ENCODE measurements at places on chromosomes 7 and 10.
A peak's percentile ranks its signal among the peaks of the same experiment; 100 is the strongest.

DNA sequence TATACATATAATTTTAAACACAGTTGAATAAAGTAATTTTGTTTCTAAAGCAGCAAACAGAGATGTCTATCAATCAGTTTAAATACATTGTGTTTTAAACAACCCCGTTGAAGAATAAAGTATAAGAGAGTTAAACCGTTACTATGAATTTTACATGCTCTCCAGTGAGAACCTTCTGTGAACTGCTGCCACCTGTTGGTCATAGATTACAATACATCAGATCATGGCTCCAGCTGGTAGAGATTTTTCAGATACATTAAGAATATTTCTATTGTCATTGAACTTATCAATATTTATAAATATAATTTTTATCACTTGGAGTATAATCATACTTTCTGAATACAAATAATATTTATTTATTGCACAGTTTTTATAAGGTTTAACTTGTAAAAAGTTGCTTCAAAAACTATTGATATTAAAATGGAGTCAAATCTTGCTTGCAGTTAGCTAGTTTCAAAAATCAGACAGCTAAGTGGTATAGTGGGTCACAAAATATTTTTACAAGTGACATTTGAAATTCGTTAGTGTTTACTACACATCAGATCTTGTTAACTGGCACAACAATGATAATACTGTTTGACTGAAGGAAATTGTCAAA is 561.2 kb upstream of the PHF14 start:
- DNase-seq = peak; percentile 49

- DNase-seq = no peak
Observed at GRCh38 chr10:86137561-86137960, 229.0 kb downstream of the GRID1 start.

GRCh38 chr7:42694894-42695507 is 216.9 kb downstream of the C7orf25 start:
- DNase-seq = no peak

GRCh38 chr7:95424716-95425115 is 10.1 kb downstream of the PON2 start:
- DNase-seq = no peak

DNA sequence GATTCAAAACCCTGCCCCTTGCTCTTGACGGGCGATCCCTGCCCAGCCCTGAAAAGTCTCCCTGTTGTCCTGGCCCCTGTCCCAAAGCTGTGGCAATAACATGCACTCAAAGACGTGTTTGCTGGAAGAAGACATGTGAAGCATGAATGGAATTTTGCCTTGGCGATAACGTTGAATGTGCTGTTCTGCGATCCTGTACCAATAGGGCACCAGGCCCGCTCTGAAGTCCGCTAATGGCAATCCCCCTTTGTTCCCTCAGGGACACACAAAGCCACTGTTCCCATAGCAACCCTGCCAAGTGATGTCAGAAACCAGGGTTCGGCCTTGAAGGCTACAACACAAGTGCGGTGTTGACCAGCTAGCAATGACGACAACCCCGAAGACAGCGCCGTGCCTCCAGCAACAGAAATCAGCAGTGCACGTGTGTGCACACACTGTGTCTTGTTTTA is 284.6 kb downstream of the KLF6 start:
- peak; percentile 66 for DNase-seq

DNA sequence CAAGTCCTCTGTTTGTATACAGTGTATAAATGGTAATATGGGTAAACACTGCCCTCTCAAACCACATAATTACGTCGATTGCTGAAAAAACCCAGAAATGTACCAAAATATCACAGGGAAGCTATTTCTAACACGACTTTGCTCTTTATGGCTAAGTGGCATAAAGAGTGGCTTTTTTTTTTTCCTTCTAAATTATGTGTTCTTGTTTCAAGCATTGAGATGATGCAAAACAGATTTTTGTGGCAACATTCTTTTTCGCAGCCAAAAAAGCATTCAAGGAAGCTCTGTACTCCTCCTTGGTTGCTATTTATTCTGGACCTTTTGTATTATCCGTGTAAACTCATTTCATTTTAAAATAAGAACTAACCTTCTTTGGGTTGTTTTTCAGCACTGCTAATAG is 138.9 kb downstream of the VTI1A start:
- DNase-seq = no peak

DNA sequence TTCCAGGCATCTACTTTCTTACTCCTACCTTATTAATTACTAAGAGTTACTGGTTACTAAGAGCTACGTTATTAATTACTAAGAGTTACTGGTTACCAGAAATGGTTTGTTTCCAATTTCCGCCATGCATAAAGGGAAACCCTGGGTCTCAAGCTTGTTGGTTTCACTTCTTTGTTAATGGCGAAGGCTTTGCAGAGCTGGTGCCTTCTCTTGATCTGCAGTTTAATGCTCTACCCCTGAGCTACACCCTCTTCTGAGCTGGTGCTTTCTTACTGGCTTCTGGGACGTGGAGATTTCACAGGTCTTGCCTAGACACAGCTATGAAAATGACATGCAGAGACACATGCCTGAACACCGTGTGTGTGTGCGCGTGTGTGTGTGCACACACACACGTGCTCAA is 560 bp downstream of the CPA4 start:
- DNase-seq = no peak

- DNase-seq = no peak
Observed at GRCh38 chr7:96224685-96225084, 97.2 kb downstream of the SLC25A13 start.

DNA sequence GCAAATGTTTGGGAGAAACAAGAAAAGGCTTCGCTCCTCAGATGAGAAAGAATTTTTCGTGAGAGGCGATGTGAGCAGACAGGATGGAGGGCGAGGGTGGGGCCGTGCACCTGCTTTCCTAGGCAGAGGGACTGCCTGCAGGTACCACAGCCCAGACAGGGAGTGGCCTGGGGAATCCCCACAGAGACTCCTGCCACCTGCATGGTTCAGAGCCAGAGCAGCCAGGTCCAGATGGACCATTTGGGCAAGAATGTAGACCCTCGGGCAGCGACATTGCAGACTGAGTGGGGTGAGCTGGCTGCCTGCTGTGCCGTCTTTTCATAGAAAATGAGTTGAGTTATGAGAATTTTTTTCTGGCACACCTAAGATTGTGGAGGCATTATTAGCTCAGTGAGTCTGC is 216.8 kb downstream of the SNX10 start:
- DNase-seq = no peak

- DNase-seq = peak; percentile 79
Observed at GRCh38 chr10:116183733-116184511, 89.1 kb downstream of the GFRA1 start.

DNA sequence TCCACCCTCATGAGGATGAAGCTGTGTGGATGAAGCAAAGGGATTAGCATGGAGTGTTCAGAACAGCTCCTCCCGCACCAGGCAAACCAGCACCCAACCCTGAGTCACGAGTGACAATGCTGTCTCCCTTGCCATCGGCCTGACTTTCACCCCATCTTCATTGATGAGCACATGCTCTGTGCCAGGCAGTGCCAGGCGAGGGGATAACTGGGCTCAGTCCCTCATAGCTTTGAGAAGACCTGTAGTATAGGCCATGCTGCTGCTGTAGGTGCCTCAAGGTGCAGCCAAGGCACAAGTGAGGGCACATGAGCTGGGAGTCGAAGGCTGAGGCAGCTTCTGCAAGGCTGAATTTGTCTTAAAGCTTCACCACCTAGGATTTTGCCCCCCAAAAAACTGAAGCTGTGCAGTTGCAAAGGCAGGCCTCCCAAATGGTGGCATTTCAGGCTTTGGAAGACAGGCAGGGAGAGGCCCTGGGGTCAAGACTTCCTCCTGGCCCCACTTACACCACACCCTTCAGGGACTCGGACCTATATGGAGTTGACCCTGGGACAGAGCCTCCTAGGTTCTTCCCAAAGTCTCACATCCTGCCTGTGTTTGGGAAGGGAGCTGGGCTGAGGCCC is 54.2 kb upstream of the GDF10 start:
- DNase-seq = no peak

- no peak for DNase-seq
Observed at GRCh38 chr10:48545462-48546145, 59.3 kb downstream of the ARHGAP22 start.

DNA sequence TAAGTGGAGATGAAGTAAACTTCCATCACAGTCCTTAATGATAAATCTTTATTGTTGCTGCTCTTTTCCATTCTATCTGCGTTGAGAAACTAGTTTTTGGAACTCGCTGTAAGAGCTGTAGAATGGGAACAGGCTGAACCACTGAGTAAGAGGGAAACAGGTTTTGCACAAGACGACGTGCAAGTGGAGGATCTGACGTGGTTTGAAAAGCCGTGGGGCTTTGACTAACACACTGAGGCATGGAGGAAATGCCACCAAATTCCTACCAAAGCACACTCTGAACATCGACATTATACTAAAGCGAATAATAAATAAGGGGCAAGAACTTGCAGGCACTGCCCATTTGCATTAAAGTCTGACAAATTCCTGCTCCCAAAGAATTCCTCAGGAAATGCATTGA is 160.6 kb downstream of the KLF6 start:
- peak; percentile 83 for DNase-seq

DNA sequence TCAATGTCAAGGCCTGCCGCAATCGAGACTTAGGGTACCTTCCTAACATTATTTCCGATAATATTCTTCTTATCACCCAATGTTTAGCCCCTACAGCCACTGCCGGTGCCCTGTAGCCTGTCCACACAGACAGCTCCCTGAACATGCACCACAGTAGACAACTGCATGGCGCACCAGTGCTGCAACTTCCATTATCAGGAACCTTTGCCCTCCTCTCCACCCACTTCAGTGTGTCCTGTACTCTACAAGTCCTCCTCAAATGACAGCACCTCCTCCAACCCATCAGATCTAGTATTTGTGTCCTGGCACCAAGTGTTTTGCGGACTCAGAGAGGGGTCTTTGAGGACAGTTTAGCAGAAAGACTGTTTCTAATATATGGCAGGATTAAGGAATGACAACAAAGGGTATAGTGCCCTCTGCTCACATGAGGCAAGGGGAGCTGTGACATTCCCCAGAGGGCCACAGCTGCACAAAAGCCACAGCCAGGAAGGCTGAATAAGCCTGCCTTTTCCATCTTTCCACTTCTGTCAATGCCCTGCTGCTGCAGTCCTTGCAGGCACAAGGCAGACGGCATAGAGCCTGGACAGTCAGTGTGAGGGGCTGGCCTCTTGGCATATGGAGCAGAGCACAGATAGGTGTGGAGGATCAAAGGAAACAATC is 335.4 kb downstream of the PARD3 start:
- DNase-seq = no peak

- DNase-seq = peak; percentile 98
Observed at GRCh38 chr7:13920053-13920697, 69.3 kb downstream of the ETV1 start.

DNA sequence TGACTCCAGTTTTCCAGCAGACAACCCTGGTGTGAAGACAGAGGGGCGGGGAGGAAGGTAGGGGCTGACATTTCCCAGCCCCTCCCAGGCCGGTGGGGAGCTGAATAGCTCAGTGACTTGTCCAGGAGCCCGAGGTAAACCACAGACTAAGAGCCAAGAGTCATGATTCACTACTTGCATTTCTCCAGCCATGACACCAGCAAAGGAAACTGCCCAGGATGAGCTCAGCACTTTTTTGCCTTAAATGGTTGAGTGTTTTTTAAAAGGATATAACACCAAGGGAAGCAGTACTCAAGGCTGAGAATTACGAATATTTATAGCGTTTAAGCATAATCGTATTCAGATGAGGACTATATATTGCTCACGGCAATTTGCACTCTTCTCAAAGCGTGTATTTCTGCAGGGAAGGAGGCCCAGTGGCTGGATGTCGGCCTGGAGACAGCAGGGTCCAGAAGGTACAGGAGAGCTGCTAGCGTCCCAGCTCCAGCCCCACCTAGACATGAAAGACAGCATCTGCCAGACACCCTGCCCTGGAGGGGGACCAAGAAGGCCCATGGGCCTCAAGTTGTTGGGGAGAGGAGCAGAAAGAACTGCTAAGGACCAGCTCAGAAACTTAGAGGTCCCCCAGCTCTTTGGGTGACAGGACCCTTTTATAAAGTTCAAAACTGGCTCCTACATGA is 141.4 kb downstream of the GRID1 start:
- peak; percentile 94 for DNase-seq

- peak; percentile 68 for DNase-seq
Observed at GRCh38 chr10:110138197-110138812, 69.1 kb upstream of the MXI1 start.

- DNase-seq = no peak
Observed at GRCh38 chr10:51920672-51921071, 221.3 kb upstream of the CSTF2T start.

GRCh38 chr7:86978808-86979506 is 80.5 kb downstream of the ELAPOR2 start:
- no peak for DNase-seq

DNA sequence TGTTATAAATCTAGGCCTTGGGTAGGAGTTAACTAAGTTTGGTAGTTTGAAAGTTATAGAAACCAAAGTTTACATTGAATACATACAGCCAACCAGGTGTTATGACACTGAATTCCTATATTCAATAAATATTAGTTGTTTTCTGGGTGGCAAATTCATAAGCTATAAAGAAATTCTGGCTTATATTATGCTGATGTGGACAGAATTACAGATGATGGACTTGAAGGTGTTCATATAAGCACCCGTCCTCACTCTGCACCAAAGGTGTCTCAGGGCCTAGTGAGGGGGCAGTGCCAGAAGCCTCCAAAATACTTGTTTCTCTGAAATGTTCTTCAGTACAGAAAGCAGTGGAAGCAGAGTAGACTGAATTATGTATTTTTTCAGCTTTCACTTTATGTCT is 973.0 kb downstream of the CNTNAP2 start:
- DNase-seq = no peak

Data from kidney tubule cell (primary cell).